ENCODE measurements at places on chromosomes 1 and 21.
A peak's percentile ranks its signal among the peaks of the same experiment; 100 is the strongest.

GRCh38 chr1:6815726-6816125, 30.5 kb downstream of the CAMTA1 start:
- no peak for DNase-seq

- DNase-seq, result no peak
Measured at GRCh38 chr1:18161690-18162089, 54.1 kb downstream of the IGSF21 start.

- DNase-seq, result no peak
Measured at GRCh38 chr1:16984717-16985116, 4.3 kb upstream of the MFAP2 start.

- DNase-seq, result no peak
Measured at GRCh38 chr21:41768437-41769042, 1.7 kb upstream of the RIPK4 start.

DNA sequence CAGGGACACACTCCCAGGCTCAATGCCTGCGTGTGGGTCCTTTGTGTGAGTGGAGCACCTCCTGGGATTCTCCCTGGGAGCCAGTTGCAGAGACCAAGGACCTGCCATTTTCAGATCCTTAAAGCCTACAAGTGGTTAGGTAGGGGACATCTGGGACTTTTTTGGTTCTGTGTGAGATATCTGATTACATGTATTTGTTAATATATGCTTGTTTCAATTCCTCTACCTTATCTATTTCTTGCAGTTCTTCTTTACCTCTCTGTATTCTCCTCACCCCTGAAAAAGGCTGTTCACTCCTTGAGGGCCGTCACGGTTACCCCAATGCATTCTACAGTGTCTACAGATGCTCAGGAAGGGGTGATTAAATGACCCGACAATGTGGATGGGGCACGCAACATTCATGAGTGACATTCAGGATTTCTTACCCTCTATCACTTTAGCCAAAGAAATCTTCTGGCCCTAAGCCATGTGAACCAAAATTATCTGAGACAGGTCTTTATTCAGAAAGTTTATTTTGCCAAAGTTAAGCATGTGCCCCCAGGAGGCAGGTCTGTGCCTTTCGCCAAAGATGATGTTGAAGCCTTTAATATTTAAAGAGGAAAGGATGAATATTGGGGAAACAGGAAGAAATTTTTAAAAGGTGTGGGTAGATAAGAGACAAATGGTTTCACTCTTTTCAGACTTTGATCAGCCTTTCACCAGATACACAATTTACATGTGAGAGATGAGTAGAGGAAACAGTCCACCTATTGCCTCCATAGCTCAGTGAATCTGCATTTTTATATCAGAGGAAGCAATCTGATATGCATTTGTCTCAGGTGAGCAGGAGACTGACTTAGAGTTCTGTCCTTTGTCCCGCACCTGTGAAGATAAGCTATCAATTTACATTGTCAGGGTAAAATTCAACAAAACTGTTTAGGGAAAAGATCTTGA, 44.6 kb upstream of the MPZL1 start:
- DNase-seq, result no peak

- DNase-seq, result no peak
Measured at GRCh38 chr1:38558500-38559445, 300.8 kb downstream of the RRAGC start.

DNA sequence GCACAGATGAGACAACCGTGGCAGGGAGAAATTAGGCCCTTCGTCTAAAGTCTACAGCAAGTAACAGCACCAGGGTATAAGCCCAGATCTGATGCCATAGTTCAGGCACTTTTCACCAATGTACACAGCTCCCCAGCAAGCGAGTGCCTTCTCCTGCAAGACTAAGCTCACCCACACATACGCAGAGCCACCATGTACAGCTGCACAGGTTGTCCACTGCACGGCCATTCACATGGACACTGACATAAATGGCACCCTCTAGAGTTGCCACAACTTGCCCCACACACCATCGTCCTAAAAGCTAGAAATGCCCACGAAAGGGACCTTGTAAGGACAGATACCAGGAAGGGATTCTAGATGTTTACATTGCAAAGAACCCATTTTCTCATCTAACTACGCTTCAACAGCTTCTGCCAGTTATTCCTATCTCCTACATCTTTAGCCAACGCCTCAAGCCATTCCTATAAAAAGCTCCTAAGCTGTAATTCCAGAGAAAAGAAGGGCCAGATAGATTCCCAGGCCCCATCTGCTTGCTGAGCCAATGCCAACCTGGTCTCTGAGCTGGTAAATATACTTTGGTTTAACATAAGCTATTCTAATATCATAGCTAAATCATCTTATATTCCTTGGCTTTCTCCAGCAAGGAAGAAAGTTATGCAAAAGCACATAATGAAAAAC, 174.0 kb upstream of the KAZN start:
- DNase-seq, result no peak

- no peak for DNase-seq
Measured at GRCh38 chr1:94611681-94612475, 70.3 kb upstream of the F3 start.

- no peak for DNase-seq
Measured at GRCh38 chr1:157920748-157921147, 72.7 kb upstream of the KIRREL1 start.

DNA sequence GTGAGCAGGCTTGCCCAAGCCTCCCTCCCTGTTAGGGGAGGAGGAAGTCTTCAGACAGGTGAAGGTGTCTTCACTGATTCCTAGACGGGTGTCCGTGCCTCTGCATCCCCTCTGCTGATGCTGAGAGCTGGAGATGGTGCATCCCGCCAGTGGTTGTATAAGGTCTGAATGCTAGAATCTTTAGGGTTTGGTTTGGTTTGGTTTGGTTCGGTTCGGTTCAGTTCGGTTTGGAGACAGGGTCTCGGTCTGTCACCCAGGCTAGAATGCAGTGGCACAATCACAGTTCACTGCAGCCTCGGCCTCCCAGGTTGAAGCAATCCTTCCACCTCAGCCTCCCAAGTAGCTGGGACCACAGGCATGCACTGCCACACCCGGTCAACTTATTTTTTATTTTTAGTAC, 153.6 kb downstream of the PGBD5 start:
- DNase-seq, result no peak

GRCh38 chr1:213070406-213070805, 19.4 kb downstream of the RPS6KC1 start:
- DNase-seq, result peak; percentile 38

DNA sequence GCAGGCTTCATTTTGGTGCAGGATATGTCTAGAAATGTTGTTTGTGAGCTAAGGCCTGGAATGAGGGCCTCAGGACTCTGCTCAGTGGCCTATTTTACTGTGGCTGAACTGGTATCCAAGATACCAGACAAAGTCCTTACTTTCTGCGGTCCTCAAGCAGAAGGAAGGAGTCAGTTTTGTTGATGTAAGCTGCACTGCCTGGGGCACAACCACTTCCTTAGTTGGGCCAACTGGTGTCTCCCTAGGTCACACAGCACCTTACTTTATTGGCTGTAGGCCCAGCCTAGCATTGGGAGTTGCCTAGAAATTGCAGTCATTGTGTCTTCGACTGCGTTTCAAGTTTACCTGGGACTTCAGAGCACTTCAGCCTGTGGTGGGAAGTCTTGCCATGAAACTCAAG, 1322.7 kb downstream of the AMY1C start:
- no peak for DNase-seq

- no peak for DNase-seq
Measured at GRCh38 chr1:195915826-195916225, 692.4 kb downstream of the KCNT2 start.

DNA sequence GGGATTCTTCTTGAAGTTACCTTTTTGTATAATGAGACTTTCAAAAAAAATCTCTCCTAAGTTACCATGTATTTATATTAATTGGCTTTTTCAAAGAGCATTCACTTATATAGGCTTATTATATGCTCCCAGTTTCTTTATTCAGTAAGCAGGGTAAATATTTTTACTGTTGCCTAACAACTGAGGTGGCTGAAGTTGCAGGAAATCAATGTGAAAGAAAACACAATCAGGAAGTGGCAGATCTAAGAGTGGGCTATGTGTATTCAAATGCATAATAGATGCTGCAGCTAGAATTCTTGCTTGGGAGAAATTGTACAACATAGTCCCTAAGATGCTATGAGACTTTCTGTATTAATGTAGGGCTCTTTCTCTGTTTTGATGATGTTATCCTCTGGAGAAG, 606.9 kb downstream of the NUF2 start:
- no peak for DNase-seq

DNA sequence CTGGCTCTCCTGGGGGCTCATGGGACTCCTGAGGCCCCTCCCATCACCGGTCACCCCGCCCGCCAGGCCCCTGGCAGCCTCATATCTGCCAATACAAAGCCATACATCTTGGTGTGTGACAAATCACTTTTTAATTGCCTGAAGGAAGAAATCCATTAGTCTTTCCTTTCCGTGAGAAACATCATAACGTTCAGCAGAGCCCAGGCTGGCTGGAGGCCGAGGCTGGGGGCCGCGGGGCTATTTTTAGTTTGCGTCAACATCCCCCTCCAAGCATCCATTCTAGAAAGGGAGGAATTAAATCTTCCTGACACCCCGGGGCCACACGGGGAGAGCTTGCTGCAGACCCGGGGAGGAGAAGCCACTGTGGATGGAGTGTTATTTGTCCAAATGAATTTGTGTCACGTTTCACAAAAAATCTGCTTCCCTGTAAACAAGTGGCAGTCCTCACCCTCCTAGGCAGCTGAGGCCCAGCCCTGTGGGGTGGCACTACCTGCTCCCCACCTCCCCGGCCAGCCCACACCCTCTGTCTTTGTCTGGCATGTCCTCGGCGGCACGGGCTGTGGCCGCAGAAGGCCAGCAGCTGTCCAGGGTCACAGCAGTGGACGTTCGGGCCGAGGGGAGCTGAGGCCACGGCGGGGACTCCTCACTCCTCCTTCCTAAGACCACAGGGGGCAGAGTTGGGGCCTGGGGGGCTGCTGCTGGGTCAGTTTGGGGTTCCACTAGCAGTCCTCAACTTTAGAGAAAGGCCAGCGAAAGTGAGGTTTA, 236.9 kb upstream of the VAMP3 start:
- DNase-seq, result no peak

- no peak for DNase-seq
Measured at GRCh38 chr1:201676641-201677040, 137.7 kb downstream of the NAV1 start.
